ENCODE measurements at places on chromosomes 5 and 9.

- no peak for DNase-seq
These were observed 18.2 kb downstream of the FAF2 start for GRCh38 chr5:176466245-176466871.

- DNase-seq: no peak
These were observed 98.1 kb upstream of the ERBIN start for GRCh38 chr5:65828022-65828896.

DNA sequence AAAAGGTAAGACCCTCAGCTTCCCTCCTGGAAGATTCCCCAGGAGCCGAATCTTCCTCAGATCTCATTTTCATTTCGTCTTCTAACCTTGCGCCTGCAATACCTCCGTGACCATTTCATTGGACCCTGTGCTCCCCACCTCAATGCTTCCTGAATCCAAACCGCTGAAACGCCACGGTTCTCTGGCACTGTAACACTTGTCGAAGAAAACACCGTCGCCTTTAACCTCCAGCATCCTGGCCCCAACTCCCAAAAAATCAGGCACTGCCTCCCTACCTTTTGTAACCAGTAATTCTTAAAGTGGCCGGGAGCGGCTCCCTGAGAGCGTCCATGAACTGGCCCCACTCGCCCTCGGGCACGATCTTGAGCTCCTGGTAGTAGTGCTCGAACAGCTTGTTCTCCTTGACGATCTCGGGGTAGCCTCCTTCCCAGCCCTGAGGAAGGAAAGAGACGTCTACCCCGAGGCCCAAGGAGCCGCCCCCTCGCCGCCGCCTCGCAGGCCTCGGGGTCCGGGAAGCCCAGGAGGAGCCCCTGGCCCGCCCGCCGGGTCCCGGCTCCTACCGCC lies 438 bp downstream of the NSUN2 start:
- DNase-seq: peak; percentile 3

- DNase-seq: no peak
These were observed 63.6 kb upstream of the SLC28A3 start for GRCh38 chr9:84404095-84404686.

- DNase-seq: no peak
These were observed 19.8 kb downstream of the PCDHAC2 start for GRCh38 chr5:140986117-140986521.
